ENCODE measurements at places on chromosomes 16 and 17. TPM values are rescaled to one million over a fixed set of nuclear protein-coding genes. Genes with fewer than 3 reads are reported as not detected.

GRCh38 chr17:75188614-75189013 is 5.9 kb upstream of the SUMO2 start:
- no peak for DNase-seq

SLC52A1 gene
- total RNA-seq = not detected

GRCh38 chr17:214881-215331 is 33.5 kb upstream of the DOC2B start:
- DNase-seq = no peak

KRT222 gene
- total RNA-seq = not detected

HAP1 gene
- 1.6 TPM for total RNA-seq

DNA sequence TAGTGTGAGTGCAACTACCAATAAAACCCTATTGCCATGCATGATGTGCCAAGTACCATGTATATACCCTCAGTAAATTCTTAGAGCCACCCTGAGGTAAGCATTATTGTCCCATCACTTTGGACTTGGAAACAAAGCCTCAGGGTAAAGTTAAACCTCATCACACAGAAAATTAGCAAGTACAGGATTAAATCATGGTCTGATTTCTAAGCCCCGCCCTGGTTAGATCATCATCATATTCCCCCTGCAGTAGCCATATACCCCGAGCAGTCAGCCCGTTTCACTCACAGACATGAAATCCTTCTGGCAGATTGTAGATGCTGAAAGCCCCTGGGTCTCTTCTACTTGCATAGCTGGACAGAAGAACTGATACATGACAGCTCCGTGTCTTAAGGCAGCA is 4.8 kb downstream of the ZP2 start:
- no peak for DNase-seq

FBXO39 gene
- total RNA-seq = not detected

- DNase-seq = no peak
These were observed 27.8 kb downstream of the AXIN1 start for GRCh38 chr16:324451-325334.

GRCh38 chr17:80782536-80783427 is 208.9 kb upstream of the CHMP6 start:
- no peak for DNase-seq

GRCh38 chr16:3949287-3949686 is 68.8 kb upstream of the CREBBP start:
- DNase-seq = no peak

TBC1D3H gene
- not detected for total RNA-seq

EIF5A gene
- total RNA-seq = 1,147 TPM

OR3A1 gene
- total RNA-seq = not detected

OR1A1 gene
- total RNA-seq = not detected

DNA sequence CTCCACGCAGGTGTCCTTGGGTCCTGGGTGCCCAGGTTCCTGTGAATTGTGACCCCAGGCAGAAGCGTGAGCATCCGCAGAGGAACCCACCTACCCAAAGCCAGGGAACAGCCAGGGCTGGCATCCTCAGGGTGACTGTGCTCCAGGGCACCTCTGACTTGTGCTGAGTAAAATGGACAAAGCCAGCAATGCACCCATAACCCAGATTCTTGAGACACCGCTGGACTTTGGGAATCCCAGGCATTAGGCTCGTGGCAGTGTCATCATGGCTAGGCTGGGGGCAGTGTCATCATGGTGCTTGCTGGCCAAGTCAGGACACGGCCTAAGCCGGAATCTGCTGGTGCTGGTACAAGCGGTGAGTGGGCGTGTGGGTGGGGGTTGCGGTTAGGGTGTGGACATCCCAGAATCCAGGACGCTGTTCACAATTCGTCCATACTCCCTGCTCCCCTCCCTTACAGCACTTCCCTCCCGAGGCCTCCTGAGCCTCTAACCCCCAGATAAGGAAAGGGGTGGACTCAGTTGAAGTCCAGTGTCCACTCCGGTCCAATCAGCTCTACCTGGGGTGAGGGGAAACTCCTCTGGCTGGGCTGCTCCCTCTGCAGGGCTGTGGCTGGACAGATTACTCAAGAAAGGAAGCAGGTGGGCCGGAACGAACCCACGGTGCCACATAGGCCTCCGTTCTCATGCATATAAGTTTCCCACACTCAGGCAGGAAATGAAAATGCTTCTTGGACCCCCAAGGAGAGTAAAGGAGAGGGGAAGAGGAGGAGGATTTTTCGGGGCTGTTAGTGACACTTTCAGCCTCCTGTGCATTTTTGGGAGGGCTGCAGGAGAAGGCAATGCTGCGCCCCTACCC is 138.9 kb downstream of the SEC14L1 start:
- peak; percentile 13 for DNase-seq

GRCh38 chr16:14427371-14427948 is 202.6 kb downstream of the PARN start:
- DNase-seq = no peak

CFAP20 gene
- total RNA-seq = 89.6 TPM

CSH2 gene
- not detected for total RNA-seq

CACNG3 gene
- total RNA-seq = not detected

GRCh38 chr17:33811004-33811760 is 443.9 kb upstream of the CCL2 start:
- no peak for DNase-seq

DNA sequence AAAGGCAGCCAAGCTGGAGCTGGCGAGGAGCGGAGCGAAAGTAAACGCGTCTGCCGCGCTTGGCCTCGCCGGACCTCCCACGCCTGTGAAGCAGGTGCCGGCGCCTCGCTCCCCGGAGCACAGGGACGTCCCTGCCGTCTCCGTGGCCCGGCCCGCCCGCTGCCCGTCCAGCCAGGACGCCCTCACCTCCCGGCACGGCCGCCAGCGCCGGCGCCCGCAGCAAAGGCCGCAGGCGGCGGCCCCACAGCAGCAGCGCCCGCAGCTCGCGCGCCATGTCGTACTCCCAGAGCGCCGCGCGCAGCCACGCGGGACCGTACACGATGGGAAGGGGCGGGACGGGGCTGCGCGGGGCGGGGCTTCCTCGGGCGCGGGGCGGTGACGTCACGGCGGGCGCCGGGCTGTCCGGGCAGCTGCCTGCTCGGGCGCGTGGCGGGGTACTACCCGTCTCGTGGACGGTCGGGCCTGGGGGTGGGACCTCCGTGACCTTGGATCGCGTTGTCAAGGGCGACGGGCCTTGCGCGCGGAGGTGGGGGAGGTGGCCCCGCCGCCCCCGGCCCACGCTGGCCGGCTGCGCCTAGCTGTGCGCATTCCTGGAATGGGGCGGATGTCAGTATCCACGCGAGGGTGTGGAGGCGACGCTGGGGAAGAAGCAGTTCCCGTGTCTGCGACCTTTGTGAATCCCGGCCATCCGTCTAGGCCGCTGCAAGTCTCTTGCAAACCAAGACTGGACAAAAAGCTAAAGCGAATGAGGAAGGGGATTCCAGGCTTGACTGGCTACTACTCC is at the start of gene TRAP1:
Gene TRAP1 (minus strand): TSS at position 290 of the 784 bp plus-strand sequence. CDS start 16 bp downstream, at position 274.
- DNase-seq = peak; percentile 83

SLC25A39 gene
- 335 TPM for total RNA-seq

SCGB1C2 gene
- not detected for total RNA-seq

GRCh38 chr17:48153691-48154358 is 46.3 kb downstream of the SNX11 start:
- DNase-seq = no peak

PRCD gene
- 9.4 TPM for total RNA-seq

DNA sequence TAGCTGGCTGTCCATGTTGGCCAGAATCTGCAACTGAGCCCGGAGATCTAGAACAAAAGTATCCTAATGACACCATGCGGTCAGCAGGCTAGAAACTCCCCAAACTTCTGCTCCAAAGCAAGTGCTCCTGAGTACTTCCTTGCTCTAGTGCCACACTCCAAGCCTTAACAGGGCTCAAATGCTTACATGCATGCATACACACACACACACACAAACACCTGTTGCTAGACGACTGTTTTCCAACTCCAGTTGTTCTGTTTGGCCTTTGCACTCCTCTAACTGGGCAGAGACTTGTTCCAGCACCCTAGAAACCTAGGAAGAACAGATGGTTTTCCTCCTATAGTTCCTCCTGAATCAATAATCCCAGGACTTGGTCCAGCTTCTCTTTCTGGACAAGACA is 7.7 kb upstream of the ALDOC start:
- DNase-seq = no peak

DNA sequence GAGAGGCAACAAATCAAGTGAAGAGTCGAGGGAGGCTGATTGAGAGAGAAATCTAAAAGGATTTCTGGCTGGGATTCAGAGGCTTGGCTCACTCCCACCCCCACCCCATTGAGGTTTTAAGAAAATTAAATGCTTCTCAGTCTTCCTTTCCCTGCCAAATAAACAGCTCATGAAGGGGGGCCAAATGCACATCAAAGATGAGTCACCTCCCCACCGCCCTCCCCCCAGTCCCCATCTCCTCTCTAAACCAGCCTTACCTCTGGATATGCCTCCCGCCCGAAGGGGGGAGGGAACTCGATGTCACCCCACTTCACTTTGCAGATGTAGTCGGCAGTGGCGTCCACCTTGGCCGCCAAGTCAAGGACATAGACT is 11.6 kb downstream of the ACLY start:
- no peak for DNase-seq

KRT15 gene
- total RNA-seq = not detected
